ENCODE measurements at places on chromosomes 1 and 21. TPM values are rescaled to one million over a fixed set of nuclear protein-coding genes. Genes with fewer than 3 reads are reported as not detected.
A peak's percentile ranks its signal among the peaks of the same experiment; 100 is the strongest.

GRCh38 chr1:201286445-201286844 is 3.1 kb downstream of the PKP1 start:
- DNase-seq, result no peak

DNA sequence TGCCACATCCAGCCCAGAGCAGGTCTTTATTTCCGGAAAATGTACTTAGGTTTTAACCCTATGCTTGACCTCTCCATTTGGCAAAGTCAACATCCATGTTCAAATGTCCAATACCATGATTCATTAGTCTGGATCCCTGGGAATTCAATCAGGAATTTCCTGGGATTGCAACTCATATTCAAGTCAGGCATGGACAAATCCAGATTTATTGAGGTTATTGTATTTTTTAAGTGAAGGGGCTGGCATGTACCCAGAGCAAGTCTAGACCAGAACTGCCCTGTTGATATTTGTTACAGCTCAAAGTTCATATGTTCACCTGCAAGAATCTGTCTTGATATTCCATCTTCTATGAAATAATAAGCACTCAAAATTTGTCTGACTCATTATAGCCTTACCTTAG is 521.1 kb downstream of the ADGRL2 start:
- DNase-seq, result no peak

DNA sequence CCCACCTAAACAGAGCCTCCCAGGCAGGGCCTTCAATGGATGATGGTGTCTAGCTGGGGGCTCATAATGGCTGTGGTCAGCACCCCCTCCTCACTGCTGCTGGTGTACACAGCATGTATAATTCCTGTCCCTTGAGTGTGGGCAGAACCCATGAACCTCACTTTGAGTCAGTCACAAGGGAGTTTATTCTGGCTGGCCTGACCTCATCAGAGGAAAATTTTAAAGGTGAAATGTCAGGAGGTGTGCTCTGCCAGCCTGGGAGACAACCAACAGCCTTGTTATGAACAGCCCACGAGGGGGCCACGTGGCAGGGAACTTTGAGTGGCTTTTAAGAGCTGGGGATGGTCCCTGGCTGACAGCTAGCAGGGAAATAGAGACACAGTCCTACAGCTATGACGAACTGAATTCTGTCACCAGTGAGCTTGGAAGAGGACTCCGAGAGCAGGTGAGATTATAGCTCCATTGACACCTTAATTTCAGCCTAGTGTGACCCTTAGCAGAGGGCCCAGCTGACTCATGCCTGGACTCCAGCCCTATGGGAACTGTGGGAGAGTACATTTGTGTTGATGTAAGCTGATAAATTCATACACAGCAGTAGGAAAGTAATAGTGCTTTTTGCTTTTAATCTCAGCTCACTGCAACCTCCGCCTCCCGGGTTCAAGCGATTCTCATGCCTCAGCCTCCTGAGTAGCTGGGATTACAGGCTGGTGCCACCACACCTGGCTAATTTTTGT is 73.5 kb upstream of the RUNX3 start:
- no peak for DNase-seq

DNA sequence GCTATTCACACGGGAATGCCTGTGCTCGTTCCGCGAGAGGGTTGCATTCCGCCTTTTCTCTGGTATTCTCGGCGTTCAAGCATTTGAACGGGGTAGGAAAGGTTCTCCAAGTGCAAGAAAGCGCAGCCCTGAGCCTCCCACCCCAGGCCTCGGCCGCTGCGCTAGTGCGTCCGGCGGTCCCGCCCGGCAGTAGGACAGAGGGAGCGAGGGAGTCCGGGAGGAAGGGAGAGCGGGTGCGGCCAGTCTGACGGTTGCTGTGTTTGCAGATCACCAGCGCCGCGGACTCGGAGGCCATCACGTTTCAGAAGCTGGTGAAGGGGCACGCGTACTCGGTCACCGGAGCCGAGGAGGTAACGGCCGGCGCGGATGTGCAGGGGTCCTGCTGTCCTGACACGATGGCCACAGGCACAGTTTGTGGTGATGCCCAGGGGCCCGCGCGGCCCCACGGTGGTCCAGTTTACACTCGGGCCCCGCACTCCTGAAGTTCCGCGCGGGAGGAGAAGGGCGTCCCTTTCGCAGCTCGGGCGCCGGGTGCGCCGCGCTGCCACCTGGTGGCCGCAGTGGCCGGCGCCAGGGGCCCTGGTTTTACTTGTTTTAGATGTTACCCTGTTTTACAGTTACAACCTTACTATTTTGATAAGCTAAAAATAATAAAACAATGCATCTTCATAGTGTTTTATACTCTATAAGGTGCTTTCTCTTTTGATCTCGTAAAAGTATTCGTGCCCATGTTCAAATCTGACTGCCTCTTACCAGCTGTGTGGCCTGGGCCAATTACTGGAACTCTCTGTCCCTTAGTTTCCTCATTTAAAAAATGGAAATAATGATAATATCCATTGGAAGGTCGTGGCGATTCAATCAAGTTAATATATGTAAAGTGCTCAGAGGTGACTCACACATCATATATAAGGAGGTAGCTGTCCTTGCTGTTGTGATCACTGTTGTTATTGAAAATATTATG is 36.7 kb downstream of the CAPN2 start:
- DNase-seq, result peak; percentile 79

- no peak for DNase-seq
These were observed 438.1 kb downstream of the LMO4 start for GRCh38 chr1:87766737-87767136.

Gene HTR6
- total RNA-seq, result not detected

Gene SLC22A15
- 9.3 TPM for total RNA-seq

Gene CFHR4
- not detected for total RNA-seq

Gene NBPF6
- total RNA-seq, result not detected
